ENCODE measurements at places on chromosomes 7 and 10.

DNA sequence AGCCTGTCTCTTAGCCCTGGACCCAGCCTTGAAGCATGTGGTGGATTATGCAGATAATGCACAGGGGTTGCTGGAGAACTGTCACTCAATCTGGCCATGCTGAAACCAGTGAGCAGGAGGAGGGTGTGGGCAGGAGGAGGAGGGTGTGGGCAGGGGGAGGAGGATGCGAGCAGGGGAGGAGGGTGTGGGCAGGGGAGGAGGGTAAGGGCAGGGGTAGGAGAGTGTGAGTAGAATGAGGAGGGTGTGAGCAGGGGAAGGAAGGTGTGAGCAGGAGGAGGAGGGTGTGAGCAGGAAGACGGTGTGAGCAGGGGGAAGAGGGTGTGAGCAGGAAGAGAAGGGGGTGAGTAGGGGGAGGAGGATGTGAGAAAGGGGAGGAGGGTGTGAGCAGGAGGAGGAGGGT is 18.8 kb downstream of the CAMK2B start:
- no peak for DNase-seq

DNA sequence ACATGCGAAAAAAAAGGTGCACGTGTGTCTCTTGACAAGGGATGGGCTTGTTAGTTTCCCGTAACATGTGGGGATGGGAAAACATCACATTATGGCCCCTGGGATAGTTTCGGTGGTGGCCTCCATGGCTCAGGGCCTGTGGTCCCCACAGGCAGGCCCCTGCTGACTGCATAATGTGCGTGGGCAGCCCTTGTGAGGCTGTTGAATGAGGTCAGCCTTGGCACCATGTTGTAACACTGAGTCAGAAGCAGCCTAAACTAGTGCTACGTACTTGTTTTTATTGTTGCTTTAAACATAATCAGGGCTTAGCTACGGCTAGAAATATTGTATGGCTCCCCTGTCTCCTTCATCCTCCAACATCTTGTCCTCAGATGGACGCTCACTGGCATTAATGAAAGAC is 80.6 kb downstream of the BEND7 start:
- no peak for DNase-seq

- DNase-seq: no peak
Measured at GRCh38 chr10:8656261-8656660, 601.8 kb downstream of the GATA3 start.

DNA sequence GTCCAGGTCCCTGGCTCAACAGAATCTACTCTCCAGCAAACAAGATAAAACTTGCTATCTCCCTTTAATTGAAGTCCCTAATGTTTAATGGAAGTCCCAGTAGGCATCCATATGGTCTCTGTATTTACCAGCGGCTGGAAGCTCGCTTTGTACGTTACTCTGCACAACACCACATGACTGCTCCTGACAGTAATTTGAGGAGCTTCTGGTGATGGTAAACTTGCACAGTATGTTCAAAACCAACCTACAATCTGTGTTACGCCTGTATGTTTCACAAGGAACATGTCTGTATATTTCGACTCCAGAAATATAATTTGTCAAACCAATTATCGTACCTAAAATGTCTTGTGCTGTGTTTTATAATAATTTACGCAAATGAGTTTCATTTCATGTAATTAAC is 4.4 kb upstream of the TECPR1 start:
- DNase-seq: no peak

- DNase-seq: no peak
Measured at GRCh38 chr10:1629326-1630198, 107.8 kb downstream of the ADARB2 start.

GRCh38 chr10:92219559-92219958 is 71.3 kb downstream of the CPEB3 start:
- no peak for DNase-seq

- DNase-seq: no peak
Measured at GRCh38 chr7:95213809-95214492, 110.4 kb downstream of the PON1 start.

DNA sequence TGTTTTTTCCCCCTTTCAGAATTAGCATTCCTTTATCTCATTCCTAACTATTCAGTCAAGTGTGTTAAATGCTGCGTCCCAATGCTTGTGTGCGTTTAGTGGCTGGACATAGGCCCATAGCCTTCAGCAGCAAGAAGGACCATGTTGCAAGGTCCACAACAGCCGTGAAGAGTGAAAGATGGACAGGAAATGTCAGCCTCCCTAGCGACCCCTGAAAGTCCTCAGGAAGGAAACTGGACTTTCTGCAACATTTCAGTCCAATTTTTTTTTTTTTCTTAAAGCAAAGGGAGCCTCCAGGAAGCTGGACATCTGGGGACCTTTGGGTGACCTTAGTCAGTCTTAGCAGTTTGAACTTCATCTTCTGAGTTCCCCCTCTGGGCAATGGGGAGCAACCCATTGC is 550.7 kb upstream of the MGMT start:
- DNase-seq: no peak

DNA sequence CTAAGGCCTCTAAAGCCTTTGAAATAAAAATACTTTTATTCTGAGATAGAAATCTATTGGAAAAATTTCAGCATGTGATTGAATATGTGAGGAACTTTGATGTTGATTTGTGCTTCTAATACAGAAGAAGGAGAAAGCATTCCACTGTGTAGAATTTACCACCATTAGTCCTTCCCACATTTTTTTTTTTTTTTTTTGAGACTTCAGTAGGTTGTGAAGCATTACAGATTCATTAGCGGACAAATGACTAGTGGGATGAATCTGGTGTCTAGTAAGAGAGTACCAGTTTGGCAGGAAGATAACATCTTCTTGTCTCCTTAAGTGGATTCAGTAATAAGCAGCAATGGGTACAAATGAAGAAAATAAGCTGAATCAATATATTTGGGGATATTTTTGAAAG is 95.5 kb downstream of the ANKRD30A start:
- no peak for DNase-seq

DNA sequence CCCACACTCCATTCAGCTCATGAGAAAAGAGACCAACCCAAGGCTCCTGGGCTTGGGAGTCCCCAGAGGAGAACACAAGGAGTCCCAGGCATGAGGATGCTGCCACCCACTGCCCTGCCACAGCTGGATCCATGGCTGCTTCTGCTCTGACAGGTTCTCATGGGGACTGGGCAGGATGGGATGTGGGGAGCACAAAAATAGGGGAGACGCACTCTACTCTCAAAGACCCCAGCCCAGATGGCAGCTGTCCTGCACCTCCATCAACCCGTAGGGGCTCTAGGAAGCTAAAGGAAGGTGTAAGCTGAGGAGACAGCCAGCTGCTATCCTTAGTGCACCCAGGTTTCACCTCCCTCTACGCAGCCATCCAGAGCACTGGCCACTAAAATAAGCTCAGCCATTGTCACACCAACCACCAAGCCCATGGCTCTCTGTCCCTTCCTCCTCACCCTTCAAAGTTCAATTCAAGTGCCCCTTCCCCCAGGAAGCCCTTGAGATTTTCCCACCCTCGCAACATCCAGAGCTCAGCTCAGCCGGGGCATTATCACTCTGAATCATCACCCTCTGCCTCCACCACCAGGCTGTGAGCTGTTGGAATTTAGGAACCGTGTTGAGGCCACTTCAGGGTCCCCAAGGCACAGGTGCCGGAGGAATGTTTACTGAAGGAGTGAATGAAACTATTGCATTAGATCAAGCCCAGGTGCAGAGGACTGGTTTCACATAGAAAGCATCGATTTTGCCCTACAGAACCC is 142.1 kb downstream of the GRID1 start:
- no peak for DNase-seq

DNA sequence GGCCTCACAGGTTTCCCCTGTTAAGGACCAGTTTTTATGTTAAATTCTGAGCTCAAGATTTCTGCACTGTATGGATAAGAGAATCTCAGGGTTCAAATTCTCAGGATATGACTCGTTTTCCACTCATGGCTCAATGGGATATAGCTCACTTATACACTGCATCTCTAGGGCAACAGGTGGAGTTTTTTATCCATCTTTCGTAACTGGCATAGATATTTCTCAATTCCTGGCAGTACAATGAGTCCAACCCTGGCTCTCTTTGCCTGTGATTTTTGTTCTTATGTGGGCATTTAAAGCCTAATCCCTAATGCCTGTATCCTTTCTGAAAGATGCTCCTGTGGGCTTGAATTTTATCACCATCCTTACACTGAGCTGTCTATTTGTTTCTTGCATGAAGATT is 7.6 kb downstream of the CCDC172 start:
- no peak for DNase-seq

DNA sequence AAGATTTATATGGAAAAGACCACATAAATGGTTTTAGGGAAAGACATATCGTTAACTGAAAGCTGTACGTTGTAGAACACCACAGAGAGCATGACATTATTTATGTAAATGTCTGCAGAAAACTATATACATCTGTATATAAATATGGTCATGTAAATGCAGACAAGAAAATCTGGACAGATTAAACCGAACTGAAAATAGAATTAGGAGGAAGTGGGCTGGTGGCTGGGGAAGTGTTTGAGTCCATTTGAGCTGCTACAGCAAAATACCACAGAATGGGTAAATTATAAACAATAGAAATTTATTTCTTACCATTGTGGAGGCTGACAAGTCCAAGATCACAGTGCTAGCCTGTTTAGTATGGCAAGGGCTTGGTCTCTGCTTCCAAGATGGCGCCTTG is 56.3 kb upstream of the USP6NL start:
- DNase-seq: no peak

DNA sequence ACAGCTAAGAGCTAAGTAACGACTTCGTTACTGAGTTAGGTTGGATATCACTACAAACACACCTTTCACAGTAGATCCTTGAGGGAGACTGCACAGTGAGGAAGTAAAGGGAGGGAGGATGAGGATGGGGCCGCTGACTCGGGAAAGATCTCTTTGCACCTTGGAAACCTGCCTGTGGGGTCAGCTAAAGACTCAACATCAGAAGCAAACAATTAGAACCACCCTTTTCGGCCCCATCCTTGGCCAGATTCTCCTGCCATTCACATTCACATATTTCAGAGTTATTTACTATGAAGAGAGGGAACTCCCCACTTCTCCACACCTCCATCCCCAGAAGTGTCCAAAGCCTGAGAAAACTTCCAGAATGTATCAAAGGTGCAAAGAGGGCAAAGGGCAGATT is 47.1 kb downstream of the CLEC2L start:
- no peak for DNase-seq

- no peak for DNase-seq
Measured at GRCh38 chr7:1218541-1219165, 14.0 kb upstream of the UNCX start.

DNA sequence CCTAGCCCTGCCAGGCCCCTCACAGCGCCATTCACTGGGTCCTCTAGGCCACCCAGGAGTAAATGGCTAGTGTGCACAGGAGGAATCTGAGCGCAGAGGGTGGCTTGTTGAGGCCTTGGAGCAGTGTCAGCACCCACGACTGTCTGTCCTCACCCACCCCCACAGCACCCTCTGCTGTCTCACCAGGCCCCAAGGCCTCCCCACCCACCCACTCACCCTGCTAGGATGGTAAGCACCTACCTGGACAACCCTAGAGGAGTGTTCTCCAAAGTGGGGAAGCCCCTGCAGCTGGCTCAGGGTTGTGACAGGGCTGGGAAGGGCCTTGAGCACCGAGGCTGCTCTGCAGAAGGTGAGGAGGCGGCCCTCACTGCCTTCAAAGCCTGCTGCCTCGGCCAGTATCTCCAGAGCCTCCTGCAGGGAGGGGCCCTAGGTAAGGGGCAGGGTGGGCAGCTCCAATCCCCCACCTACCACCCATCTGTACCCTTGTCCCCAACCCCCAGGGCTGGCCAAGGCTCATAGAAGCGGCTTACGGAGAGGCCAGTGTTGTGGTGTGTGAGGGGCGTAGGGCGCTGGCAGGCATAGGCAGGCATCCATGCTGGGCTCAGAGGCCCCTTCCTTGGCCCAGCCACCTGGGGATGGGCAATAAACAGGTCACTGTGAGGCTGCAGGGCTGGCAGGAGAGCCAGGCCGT is 2.9 kb downstream of the POLM start:
- no peak for DNase-seq

GRCh38 chr7:140062118-140062527 is 628 bp downstream of the PARP12 start:
- no peak for DNase-seq

DNA sequence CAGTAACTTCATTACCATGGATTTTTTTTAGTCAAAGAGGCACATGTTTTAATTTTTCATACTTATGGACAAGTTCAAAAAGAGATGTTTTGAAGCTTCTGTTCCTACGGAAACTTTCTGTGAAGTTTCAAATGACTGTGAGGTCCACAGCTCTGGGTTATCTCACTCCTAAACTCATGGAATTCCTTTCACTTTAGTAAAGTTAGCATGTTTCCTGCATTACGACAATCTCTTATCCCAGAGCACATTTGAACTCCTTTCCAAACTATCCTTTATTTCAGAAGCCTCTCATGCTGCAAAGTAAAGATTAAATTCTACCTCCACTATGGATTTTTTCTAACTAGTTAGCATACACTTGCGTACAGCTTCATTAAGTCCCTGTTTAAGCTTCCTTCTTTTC is 15.3 kb upstream of the ADD3 start:
- DNase-seq: no peak

- DNase-seq: no peak
Measured at GRCh38 chr10:125049216-125049881, 107.4 kb downstream of the ZRANB1 start.

DNA sequence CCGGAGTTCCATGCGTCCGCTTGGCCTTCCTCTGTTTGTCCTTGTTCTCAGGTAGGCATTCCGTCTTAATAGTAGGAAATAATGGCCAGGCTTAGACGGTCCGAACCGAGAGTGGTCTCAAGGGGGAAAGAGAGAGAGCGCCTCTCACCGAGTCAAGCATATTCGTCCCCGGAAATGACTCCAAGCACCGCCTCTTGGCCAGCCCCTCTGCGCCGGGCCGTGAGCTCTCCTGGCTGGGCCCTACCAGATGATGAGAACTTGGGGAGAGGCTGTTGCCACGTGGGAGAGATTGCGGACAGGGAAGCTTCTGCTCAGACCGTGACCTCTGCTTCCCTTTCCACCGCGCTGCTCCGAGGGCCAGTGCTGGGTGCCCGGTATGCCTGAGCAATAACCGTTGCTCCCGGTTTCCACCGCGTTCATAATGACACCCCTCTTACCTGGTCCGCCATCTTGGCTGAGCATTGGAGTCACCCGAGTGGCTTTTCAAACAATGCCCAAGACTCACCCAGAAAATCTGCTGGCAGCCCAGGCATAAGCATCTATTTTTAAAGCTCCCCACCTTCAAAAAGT is 251.1 kb upstream of the SHH start:
- DNase-seq: no peak

GRCh38 chr10:78042752-78043104 is 9.1 kb downstream of the RPS24 start:
- DNase-seq: no peak

- no peak for DNase-seq
Measured at GRCh38 chr10:116190883-116191282, 82.1 kb downstream of the GFRA1 start.

- no peak for DNase-seq
Measured at GRCh38 chr7:152751449-152752141, 8.0 kb upstream of the ACTR3B start.

DNA sequence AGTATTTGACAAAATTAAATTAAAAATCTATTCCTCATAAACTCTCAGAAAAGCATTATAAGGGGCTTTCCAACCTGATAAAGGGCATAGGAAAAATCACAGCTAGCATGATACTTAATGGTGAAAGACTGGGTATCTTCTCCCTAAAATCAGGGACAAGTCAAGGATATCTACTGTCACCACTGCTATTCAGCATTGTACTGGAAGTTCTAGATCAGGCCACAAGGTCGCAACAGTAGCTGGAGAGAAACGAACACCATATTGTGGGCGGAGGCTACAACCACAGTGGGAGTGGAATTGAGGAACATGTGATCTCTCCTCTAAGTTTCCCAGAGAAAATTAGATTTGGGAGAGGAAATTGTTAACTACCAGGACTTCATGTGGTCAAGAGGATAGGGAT is 70.0 kb upstream of the NAMPT start:
- DNase-seq: no peak

GRCh38 chr10:10519674-10520073 is 498.0 kb upstream of the CELF2 start:
- DNase-seq: no peak

All from HS-5 (cell line).